NCI-H446 treated with DMSO at 0.1 percent for 48 hours (cell line): ENCODE measurements at places on chromosomes 5 and 9.

- DNase-seq = no peak
Measured at GRCh38 chr9:4670591-4670990, 4.3 kb upstream of the SPATA6L start.

DNA sequence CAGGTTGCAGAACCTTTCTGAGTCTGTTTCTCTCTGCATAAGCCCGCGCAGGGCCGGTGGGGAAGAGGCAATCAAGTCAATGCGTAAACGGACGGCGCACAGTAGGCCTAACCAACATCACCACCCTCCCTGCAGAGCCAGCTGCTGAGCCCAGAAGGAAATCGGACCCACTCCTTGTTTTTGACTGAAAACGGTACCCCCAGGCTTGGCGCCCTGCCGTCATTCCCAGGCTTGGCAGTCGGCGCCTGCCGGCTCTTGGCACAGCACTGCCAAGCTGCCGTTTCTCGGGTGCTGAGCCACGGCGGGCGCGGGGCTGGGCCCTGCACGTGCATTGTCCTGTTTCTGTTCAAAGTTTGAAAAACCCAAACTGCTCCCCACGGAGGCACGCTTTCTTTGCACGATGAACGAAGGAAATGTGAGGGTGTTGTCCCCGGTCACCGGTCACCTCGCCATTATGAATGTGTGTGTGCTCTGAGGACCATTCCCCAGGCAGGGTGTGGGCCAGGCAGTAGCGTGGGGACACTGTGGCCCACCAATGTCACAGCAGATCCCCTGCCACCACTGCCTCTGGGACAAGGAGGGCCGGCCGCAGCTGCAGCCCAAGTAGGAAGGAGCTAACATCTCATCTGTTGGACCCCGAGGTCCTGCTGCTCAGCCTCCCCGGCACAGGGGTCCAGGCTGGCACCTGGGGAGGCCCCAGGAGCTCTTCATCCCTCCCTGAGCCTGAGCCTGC lies 20.1 kb downstream of the FIBCD1 start:
- DNase-seq = peak; percentile 38

GRCh38 chr9:106304401-106304920 lies 558.5 kb upstream of the ZNF462 start:
- no peak for DNase-seq

DNA sequence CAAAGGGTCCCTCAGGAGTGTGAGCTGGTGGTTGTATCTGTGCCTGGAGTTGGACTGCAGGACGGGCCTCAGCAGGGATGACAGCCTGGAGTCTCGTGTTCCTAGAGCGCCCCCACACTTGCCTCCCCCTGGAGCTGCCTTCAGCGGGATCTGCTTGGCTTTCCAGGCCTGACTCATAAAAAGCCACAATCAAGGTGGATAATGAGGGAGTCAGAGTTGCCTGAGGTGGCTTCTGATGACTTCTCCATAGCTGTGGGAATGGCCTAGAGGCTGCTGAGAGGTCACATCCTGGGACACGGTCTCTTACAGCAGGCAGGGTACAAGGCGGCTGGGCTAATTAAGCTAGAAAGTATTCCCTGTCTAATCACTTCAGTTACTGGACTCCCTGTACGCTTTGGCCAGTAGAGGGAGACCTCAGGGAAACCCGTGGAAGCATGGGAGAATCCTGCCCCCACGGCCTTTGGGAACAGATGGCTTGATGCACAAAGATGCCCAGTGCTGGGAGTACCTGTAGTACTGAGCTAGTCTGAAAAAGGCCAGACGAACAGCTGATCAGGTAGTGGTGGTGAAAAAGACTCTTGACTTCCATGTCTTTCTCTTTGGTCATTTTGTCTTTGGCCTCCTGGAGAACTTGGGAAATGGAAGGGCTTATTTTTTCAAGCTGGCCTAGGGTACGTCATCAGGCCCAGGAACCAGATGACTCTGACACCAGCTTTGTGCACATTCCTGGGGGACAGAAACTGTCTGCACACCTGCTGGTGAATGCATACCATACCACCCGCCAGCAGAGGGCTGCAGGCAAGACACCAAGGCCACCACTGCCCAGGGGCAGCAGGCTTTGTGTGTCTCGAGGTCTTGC lies 16.1 kb upstream of the FRRS1L start:
- no peak for DNase-seq

DNA sequence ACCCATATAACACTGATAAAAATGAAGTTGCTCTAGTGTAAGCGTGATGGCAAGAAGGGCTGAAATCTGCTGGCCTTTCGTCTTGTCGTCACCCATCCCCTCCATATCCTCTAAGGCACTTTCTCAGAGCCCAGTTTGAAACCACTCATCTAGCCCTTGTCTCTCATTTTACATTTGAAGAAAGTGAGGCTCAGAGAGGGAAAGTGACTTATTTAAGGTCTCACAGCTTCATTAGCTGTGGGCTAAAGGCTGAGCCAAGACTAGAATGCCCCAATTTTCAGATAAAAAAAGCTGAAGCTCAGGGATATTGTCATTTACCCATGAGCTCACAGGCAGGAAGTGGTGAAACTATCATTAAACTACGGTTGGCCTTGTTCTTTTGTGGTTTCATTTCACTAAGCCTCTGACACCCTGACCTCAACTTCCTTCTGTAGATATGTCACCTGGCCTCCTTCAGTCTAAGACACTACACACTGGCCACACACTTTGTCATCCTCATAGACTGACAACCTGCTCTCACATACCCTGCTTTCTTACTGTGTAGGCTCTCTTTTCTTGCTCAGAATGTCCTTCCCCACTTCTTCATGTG lies 176.7 kb upstream of the DMAC1 start:
- no peak for DNase-seq

DNA sequence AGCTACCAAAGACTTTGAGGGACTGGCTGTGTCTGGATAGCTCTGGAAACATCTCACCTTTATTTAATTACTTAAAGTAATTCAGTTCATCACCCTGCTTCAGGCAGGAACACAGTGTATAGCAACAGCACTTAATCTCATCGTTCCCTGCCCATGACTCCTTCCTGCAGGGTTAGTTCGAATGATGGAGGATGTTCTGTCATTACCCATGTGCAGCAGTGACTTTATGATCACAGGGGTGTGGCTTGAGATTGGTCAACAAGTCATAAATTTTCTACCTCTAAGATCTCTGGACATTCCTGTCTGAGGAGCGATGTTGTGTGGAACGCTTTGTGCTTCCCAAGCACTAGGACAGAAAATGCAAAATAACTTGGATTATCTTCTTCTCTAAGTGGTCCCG lies 37.1 kb upstream of the PRUNE2 start:
- DNase-seq = no peak

DNA sequence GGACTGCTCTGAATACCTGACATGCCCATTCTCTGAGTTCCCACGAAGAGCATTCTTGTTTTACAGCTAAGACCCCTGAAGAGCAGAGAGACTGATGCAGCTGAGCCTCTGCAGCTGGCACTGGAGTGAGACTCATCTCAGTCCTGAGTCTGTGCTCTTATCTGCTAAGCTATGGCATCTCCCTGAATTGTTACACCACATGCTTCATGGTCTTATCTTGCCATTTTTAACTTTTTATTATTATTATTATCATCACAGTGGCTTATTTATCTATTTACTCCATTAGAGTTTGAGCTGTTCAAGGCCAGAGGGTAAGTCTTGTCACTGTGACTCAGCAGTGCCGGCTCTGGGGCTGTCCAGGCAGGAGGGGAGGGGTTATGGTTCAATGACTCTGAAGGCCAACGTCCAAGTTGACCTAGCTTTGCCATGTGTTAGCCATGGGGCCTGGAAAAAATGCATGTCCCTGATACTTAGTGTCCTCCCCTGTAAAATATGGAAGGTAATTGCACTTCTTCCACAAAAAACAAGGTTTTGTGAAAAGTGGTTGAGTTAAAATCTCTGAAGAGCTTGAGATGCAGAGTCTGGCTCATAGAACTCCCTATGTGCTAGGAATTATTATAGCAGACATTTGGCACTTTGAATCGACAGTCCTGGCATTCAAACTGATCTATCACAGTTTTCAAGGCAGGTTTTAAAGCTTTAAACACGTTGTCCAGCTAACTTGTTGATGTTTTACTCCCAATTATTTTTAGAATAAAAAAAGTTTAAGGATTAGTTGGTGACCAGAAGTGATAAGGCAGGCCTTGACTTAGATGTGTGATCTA lies 94.6 kb downstream of the ALDH1A1 start:
- no peak for DNase-seq

DNA sequence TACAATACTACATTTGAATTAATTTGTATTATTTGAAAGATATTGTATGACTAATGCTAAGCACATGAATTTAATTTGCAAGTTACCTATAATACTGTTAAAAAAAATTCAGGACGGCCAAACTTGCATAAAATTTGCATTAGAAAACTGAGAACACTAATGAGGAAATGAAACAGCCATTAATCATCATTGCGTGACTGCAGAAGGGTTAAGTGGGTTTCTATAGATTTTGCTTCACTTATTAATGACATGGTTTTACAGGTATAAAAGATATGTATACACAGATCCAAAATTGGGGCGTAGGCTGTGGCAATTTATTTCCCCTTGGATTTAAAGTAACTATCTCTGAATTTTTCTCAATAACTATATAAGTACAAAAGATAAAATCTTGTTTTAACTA lies 882.6 kb downstream of the PTPRD start:
- DNase-seq = no peak
